ENCODE measurements at places on chromosomes 4 and X.

GRCh38 chr4:165440415-165441158, 61.8 kb downstream of the CPE start:
- DNase-seq = no peak

GRCh38 chr4:8284391-8284790, 14.8 kb downstream of the HTRA3 start:
- no peak for DNase-seq

- no peak for DNase-seq
Measured at GRCh38 chrX:11509786-11510185, 155.9 kb downstream of the ARHGAP6 start.

GRCh38 chr4:64729561-64729960, 320.3 kb upstream of the TECRL start:
- no peak for DNase-seq

GRCh38 chr4:11218692-11219091, 210.0 kb downstream of the HS3ST1 start:
- no peak for DNase-seq

DNA sequence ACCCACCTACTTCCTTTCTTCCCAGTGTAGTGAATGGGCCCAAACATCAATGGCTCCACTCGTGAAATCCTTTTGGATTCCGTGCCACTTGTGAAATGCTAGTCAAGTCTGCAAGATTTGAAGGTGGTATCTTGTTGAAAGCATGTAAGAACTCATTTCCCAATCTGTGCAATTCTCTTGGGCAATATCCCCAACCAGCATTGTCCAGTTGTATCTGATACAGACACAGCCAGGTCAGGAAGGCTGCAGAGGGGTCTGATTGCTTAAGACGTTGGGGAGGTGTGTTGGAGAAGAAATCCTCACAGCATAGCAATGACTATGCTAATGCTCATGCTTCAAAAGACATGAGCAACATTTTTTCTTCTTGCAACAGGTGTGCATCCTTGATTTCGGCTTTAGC, 164.8 kb downstream of the VEGFC start:
- no peak for DNase-seq

- no peak for DNase-seq
Measured at GRCh38 chr4:106414366-106414765, 45.8 kb upstream of the GIMD1 start.

DNA sequence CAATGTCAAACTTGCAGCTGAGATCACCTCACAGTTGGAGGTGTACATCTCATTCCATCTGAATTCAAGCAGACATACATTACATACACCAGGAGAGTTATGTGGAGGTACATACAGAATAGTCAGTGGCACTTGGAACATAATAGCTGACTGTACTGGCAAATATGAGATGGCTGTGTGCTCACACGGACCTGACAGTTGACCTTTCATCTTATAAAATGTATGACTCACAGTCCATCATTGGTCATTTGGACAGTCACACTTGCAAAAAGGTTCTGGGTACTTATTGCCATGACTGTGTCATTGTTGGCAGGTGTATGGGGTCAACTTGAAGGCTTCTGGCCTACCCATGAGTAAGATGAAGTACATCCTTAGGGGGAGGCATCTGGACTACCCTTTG, 88.6 kb upstream of the WDR1 start:
- no peak for DNase-seq

Measured in activated T-cell treated with anti-CD3 and anti-CD28 coated beads for 48 hours (primary cell).